Activated CD4-positive, alpha-beta T cell treated with anti-CD3 and anti-CD28 coated beads for 36 hours (primary cell): ENCODE measurements at places on chromosomes 5 and 9. TPM values are rescaled to one million over a fixed set of nuclear protein-coding genes. Genes with fewer than 3 reads are reported as not detected.

The ISOC1 gene
- 21.5 TPM for total RNA-seq

GRCh38 chr9:17824191-17824590 lies 245.3 kb downstream of the SH3GL2 start:
- H3K27me3 ChIP-seq = no peaks in the 10 kb centered on the region
- H3K4me3 ChIP-seq = no peak overlapping the region
- DNase-seq = no peak
- H3K27ac ChIP-seq = no peak overlapping the region

The LCN9 gene
- total RNA-seq = not detected

- H3K36me3 ChIP-seq = no peaks in the 10 kb centered on the region
- H3K27ac ChIP-seq = peak overlapping the region; percentile 96
- H3K27me3 ChIP-seq = peaks cover 11% of the 10 kb centered on the region
- H3K4me1 ChIP-seq = peaks cover 34% of the 10 kb centered on the region
- peak; percentile 47 for DNase-seq
Observed at GRCh38 chr9:134066526-134066912, 1.3 kb downstream of the BRD3 start.

DNA sequence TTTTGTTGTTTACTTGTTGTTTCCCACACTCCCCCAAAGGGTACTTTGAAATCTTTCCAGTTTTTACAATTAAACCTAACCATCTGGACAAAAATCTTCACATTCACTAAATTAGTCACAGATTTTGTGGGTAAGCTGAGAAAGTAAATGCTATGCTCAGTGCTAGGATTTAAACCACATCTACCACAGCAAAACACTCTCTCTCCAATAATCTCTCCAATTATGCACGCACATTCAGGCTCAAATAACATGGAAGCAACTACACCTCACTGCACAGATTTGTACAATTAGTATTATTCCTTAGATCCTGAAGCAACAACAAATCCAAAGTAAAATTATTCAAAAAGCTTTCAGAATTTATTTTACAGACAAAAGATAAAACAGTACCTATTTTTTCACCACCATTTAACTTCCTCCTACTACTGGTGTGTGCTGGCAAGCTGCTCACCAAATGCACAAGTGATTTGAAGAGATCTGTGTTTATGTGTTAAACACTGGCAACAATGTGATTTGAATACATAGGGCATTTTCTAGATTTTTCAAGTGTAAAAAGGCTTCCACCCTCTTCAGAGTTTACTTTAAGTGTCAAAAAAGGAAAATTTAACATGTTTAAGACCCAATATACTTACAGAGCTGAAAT lies 16.6 kb downstream of the ZNF608 start:
- H3K4me3 ChIP-seq = no peak overlapping the region
- no peak for DNase-seq
- H3K36me3 ChIP-seq = no peaks in the 10 kb centered on the region
- H3K27ac ChIP-seq = no peak overlapping the region

GRCh38 chr5:146447734-146448380 lies 724 bp downstream of the TCERG1 start:
- peak overlapping the region; percentile 100 for H3K4me3 ChIP-seq
- peaks cover 38% of the 10 kb centered on the region for H3K4me1 ChIP-seq
- DNase-seq = peak; percentile 52
- H3K27me3 ChIP-seq = no peaks in the 10 kb centered on the region
- H3K27ac ChIP-seq = peak overlapping the region; percentile 100

GRCh38 chr5:78113689-78114264 lies 180.7 kb downstream of the AP3B1 start:
- H3K4me1 ChIP-seq = no peaks in the 10 kb centered on the region
- DNase-seq = no peak
- no peak overlapping the region for H3K4me3 ChIP-seq
- H3K36me3 ChIP-seq = peaks cover 29% of the 10 kb centered on the region

GRCh38 chr9:133589454-133590227 lies 19.5 kb downstream of the FAM163B start:
- peaks cover 8% of the 10 kb centered on the region for H3K27me3 ChIP-seq
- peak; percentile 79 for DNase-seq
- peaks cover 3% of the 10 kb centered on the region for H3K4me1 ChIP-seq
- H3K4me3 ChIP-seq = no peak overlapping the region

The DRD1 gene
- total RNA-seq = not detected
